Muscle of back (tissue), 13 donors: ENCODE measurements at places on chromosomes 2 and 18. TPM values are rescaled to one million over a fixed set of nuclear protein-coding genes. Genes with fewer than 3 reads are reported as not detected.

GRCh38 chr2:167122389-167122788, 234.1 kb downstream of the XIRP2 start:
- no peak for DNase-seq

GRCh38 chr2:189425676-189426075, 15.6 kb upstream of the WDR75 start:
- no peak for DNase-seq

DNA sequence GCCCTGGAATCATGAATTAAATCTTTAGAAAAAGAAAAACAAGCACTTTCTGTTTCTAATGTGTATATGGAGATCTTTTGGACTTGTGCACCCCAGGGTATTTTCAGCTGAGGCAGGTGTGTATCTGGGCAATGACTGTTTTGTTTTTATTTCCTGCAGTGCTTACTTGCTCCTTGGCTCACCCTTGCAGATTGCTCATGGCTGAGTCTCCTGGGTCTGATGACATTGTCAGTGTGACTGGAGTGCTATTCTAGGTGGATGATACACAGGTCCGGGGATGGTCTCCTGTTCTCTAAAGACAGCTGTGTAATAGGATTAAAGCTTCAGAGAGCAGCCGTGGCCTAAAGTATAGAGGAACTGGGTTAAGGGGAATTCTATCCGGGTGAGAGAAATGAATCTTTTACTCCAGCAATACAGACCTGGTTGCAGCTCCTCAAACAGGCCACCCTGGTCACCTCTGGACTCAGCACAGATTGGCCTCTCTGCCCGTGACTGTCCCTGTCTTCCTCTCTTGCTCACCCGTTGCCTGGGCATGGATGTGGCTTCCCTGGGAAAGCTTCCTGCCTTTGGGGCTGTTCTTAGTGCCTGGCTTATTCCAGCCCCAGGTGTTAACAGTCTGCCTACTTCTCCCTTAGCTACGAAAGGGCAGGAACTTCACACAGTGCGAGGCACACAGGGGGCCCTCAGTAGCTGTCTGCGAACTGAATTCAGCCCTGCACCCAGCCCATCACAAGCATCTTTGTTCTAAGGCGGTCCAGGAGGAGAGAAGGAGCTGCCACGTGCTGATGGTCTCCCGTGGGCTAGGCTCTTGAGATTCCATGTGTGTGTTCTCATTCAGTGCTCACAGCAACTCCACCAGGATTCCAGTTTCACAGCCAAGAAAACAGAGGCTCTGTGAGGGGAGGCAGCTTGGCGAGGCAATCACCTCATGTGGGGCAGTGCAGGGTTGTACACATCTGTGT, 84.3 kb downstream of the ACOXL start:
- DNase-seq: peak; percentile 44

DNA sequence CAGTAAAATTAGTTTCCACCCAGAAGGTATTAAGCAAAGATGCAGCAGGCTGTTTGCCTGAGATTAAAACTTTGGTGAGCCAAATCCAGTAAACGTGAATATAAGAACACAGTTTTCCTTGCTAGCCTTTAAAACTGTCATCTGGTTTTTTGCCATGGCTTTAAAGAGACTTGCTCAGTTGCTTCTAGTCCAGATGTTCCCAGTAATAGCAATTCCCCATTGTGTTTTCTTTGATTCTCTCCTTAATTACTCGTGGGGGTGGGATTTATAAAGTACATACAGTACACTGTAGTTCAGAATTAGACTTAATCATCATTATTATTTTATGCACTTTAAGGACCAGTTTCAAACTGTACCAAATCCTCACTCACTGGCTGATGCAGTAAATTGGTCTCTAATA, 303.5 kb upstream of the ZNF804A start:
- peak; percentile 1 for DNase-seq

BUB1 gene
- polyA plus RNA-seq: 10.1 TPM

CYP27C1 gene
- polyA plus RNA-seq: 4.8 TPM
